GM23248 (cell line): ENCODE measurements at places on chromosomes 5 and 9. TPM values are rescaled to one million over a fixed set of nuclear protein-coding genes. Genes with fewer than 3 reads are reported as not detected.

The ARL14EPL gene
- total RNA-seq, result not detected in 2 replicates

DNA sequence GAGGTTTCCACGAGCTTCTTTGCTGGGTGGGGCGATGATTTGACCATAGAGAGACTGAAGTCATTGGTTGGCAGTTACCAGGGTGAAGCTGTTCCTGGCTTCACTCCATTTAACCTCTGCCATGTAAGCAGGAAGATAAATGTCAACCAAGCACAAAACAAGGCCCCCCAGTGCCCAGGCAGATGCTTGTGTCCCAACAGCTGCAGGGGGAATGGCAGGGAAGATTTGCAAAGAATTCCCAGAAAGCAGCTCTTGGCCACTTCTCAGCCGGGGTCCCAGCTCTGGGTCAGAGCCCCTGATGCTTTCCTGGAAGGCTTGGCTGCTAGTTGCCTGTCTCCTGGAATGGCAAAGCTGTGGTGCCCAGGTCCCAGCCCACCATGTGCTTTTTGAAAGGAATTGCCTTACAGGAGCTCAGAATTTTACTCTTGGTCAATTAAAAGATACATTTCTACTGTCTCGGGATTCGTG, 383.4 kb downstream of the ENC1 start:
- H3K27ac ChIP-seq, result no peak overlapping the region
- H3K4me3 ChIP-seq, result no peak overlapping the region
- no peaks in the 10 kb centered on the region; the same call in 1 of the 2 replicates for H3K4me1 ChIP-seq
- DNase-seq, result no peak

DNA sequence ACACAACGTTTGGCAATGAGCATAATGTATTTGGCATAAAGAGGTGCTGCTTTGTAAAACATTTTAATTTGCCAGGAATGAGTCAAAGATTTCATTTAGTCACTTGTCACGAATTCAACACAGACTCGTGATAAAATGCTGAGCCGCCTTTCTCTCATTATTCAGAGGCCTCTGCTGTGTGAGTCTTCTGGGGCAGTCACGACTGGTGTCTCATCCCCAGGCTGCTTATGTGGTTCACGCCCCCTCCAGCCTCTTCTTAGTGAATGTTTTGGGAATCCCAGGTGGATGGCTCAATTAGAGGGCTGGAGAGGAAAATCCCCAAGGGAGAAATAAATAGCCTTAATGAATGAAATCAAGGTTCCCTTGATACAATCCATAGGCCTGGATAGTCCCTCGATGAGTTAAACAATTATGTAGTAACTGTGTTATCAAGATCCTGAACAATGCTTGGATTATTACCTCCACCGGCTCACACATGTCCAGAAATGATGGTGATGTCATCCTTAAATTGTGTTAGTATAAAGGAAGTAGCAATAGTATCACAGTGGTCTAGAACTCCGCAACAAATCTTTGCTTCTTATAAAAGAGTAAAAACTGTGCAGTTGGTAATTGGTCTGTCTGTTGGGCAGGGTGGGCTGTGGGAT, 192.1 kb upstream of the ADAMTS16 start:
- H3K4me1 ChIP-seq, result no peaks in the 10 kb centered on the region
- no peaks in the 10 kb centered on the region for H3K36me3 ChIP-seq

The SPOCK1 gene
- total RNA-seq, result 238 and 268 TPM in 2 replicates

The C5orf46 gene
- not detected in 2 replicates for total RNA-seq

GRCh38 chr5:57719216-57719615, 236.6 kb upstream of the ACTBL2 start:
- no peaks in the 10 kb centered on the region for H3K27me3 ChIP-seq
- no peak overlapping the region for H3K27ac ChIP-seq
- no peak for DNase-seq
- peaks cover 10% of the 10 kb centered on the region for H3K4me1 ChIP-seq

The C9orf153 gene
- not detected in 2 replicates for total RNA-seq

GRCh38 chr5:139746691-139747582, 48.7 kb upstream of the PSD2 start:
- no peaks in the 10 kb centered on the region for H3K36me3 ChIP-seq
- DNase-seq, result peak; percentile 65
- H3K27me3 ChIP-seq, result no peaks in the 10 kb centered on the region
- H3K27ac ChIP-seq, result peak overlapping the region; percentile 85
- peaks cover 26% of the 10 kb centered on the region for H3K4me1 ChIP-seq
- H3K4me3 ChIP-seq, result peak overlapping the region; percentile 68
